Stimulated activated CD4-positive, alpha-beta T cell treated with anti-CD3 and anti-CD28 coated beads, Interleukin-4, amount 100 ng/mL, for 4 hours (primary cell): ENCODE measurements at places on chromosomes 12 and 14.

DNA sequence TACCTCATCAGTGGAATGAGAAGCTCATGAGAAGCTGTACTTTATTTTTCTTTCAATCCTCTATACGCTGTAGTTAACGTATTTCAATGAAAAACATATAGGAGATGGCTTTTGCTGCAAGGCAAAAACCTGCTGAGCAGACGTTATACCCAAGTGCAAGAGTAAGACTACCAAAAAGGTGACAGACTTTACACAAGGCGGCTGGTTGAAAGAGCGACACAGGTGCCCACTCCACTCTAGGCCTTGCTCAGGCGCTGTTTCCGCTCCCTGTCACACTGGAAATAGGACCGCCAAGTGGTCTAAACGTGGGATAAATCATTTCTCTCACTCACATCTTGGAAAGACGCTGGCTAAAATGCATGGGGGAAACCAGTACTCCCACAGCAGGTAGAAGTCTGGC is 54.5 kb downstream of the PPP2R5C start:
- DNase-seq, result no peak

GRCh38 chr14:87883750-87884149 is 109.2 kb downstream of the GALC start:
- no peak for DNase-seq

DNA sequence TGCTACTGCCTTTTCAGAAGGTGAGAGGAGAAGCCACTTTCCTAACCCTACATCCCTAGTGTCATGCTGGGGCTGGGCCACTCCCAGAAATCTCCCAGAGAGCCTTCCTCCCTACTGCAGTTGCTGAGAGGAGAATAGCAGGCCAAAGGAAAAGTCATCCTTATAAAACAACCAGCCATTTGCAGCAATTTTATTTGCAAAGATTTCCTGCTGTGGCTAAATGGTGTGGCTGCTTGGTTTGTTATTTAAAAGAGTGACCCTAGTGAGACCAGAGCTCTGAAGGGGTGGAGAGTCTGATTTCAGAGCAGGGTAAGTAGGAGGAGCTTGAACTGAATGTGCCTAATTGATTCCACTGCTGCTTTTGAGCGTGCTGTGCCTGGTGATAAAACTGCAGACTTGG is 232.0 kb downstream of the GRIN2B start:
- no peak for DNase-seq

DNA sequence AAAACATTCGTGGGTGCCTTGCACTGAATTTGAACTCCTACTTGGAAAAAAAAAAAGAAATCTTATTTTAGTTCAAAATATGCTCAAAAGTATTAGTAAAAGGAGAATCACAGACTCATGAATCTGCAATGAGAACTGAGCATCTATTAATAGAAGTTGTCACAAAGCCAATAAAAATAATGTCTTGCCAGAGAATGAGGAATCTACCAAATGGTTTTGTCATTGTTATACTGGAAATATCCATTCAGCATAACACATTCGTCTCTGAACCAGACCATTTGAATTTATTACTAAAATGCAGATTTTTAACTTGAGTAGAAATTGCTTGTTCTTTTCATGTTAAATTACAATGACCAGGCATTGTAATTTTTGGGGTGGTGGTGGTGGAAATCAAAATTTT is 11.6 kb upstream of the PTPRB start:
- DNase-seq, result no peak

GRCh38 chr12:26551385-26551784 is 281.6 kb downstream of the ITPR2 start:
- DNase-seq, result no peak

GRCh38 chr14:76763096-76764041 is 2.1 kb downstream of the VASH1 start:
- DNase-seq, result no peak

- DNase-seq, result no peak
These were observed 18.2 kb upstream of the CERS5 start for GRCh38 chr12:50185301-50185895.

- DNase-seq, result no peak
These were observed 19.9 kb upstream of the CD27 start for GRCh38 chr12:6424866-6425265.

DNA sequence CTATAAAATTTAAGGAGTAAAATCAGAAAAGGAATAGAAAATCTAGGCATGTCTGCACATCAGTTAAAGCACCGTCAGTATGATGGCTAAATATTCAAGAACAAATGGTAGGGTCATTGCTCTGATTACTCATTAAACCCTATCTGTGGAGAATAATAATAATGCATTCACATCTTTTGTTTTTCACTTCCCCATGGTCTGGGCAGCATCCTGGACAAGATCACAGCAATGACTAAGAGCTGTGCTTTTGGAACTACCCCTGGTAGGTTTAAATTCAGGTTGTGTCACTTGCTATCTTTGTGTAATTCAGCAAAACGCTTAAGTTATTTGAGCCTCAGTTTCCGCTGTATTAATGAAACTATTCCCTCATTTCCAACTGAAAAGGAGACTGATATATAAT is 33.1 kb downstream of the C12orf42 start:
- no peak for DNase-seq
